ENCODE measurements at places on chromosomes 2 and 18.

DNA sequence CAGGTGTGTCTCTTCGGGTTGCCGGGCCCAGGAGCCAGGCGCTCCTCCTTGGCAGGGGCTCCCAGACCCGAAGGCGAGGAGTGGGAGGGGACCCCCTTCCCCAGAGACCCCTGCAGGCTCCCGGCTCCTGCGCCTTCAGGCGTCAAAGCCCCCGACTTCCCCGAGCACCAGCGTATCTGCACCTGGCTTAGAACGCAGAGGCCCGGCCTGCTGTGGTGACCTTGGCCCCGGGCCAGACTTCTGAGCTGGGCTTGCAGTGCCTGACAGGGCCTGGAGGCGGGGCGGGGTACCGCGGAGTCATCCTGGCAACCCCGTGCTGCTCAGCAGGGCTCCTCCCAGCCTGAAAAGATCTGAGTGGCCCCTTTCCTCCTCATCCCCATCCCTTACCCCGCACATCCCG is 27.0 kb downstream of the SKA1 start:
- peak; percentile 77 for DNase-seq

GRCh38 chr2:234267534-234267933 is 217.0 kb downstream of the SPP2 start:
- no peak for DNase-seq

GRCh38 chr2:102154364-102154763 is 11.8 kb downstream of the IL1R1 start:
- no peak for DNase-seq

DNA sequence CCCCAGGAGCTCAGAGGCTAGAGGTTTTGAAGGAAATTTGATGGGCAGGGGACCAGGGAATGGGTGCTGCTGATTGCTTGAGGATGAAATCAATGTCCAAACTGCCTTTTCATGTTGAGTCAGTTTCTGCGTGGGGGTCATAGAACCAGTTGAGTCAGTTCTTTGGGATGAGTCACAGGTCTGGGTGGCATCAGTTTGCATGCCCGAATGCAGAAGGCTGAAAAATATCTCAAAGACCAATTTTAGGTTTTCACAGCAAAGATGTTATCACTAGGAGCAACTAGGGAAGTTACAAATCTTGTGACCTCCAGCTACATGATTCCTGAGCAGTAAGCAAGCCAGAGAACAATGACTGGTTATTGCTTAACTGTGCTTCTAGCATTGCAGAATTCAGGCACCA is 1135.1 kb upstream of the CRIM1 start:
- DNase-seq = no peak
